Fibroblast of skin of scalp (primary cell): ENCODE measurements at places on chromosomes 1 and 21.

DNA sequence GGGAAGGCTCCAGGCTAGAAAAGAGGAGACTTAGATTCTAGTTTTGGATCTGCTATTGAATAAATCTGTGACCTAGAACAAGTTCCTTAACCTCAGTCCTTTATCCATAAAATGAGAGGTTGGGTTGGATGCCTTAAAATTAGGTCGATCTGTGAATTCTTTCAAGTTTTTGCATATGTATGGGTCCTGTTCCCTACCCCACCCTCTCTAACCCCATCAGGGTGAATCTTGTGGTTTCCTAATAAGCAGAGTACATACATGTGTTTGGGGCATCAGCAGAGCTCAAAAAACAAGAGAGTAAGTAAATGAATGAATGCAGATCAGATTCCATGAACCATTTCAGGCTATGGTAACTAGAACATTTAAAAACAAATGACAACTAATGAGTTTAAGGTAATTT is 6.2 kb downstream of the SPRR4 start:
- no peak for DNase-seq

GRCh38 chr1:220186752-220187151 is 85.5 kb downstream of the RAB3GAP2 start:
- no peak for DNase-seq

GRCh38 chr1:111332190-111332589 is 41.5 kb downstream of the CHIA start:
- DNase-seq, result no peak

GRCh38 chr1:66022904-66023620 is 230.4 kb downstream of the PDE4B start:
- DNase-seq, result peak; percentile 20

GRCh38 chr1:52145137-52145536 is 3.2 kb downstream of the ZFYVE9 start:
- DNase-seq, result no peak

- no peak for DNase-seq
These were observed 50.1 kb upstream of the KRTAP19-8 start for GRCh38 chr21:31088474-31088751.

DNA sequence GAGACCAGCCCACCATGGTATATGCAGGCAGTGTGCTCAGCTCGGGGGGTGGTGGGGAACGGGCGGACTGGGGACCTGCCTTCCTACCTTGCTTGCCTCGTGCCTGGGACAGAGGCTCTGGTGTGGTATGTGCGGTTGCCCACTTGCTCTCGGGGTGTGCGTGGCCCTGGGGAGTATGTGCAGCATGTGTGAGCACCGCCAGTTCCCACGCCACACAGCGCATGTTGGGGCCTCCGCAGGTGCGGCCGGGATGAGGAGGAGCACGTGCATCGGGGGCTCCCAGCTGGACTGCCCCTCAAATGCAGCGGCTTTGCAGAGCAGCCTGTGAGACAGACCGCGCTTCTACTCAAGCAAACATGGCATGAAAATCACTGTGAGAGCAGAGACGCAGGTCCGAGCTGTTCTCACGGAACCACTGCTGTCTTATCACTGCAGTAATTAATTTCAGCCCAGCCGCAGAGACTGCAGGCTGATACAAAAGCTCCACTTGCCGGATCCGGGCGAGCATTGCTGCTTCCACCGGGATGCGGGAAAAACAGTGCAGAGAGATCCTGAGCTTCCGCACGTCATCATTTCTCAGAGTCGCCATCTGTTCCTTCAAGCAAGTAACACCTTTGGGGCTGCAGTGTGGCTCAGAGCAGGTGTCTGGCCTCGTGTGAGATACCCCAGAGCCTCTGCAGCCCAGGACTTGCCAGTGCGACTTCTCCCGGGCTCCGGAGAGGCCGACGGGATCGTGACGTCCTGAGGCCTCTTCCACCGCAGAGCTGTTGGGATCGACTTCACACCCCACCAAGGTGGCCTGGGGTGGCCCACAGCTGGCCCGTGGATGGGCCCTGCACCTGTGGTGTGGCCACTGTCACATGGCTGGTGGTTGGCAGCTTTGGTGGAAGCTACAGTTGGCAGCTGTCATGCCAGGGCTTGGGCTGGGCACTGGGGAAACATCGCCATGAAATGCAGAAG is 92.6 kb upstream of the ACTRT2 start:
- no peak for DNase-seq

DNA sequence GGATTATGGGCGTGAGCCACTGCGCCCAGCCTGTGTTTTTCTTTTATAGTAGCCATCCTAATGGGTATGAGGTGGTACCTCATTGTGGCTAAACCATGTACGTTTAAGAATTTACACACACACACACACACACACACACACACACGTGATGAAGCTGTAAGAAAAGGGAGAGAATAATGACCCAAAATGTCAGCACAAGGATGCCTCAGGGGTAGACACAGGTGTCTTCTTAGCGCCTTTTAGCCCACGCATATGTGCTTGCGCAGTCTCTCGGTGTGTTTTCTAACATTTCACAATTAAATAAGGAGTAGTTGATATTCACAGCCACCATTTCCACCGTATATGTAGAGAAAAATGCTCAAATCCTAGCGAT is 782 bp upstream of the PFKL start:
- DNase-seq, result peak; percentile 15

GRCh38 chr1:180672105-180672504 is 40.3 kb downstream of the XPR1 start:
- DNase-seq, result peak; percentile 52

- DNase-seq, result no peak
These were observed 150.9 kb upstream of the JUN start for GRCh38 chr1:58934706-58935105.

DNA sequence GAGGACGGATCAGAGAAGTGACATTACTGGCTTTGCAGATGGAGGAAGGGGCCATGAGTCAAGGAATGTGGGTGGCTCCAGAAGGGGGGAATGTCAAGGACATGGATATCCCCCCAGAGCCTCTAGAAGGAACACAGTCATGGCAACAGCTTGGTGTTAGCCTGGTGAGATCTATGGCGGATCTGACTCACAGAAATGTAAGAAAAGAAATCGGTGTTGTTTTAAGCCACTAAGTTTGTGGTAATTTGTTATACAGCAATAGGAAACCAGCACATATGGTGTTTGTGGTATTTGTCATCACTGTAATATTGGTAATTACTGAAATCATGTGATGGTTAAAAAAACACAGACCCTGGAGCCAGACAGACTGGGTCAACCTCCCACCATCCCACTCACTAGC is 236.2 kb downstream of the SETD4 start:
- peak; percentile 40 for DNase-seq

- no peak for DNase-seq
These were observed 104.5 kb upstream of the AJAP1 start for GRCh38 chr1:4549930-4550329.

DNA sequence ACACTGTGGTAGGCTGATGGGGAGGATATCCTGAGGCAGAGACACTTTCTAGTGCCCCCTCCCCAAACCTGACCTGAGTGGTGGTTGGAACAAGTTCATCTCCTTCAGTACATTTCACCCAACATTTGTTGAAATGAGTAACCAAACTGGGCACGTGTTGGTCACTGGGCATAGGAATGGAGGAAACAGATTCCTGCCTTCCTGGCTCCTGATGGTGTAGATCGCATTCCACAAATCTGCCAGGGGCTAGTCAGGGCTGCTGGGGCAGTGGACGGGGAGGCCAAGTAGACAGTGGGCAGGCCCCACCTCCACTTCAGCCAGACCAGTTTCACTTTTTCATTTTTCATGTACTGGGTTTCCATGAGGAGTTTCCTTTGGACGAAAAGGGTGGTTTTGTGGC is 16.5 kb upstream of the ALX3 start:
- no peak for DNase-seq

- DNase-seq, result no peak
These were observed 81.4 kb upstream of the TLR5 start for GRCh38 chr1:223224465-223224864.

DNA sequence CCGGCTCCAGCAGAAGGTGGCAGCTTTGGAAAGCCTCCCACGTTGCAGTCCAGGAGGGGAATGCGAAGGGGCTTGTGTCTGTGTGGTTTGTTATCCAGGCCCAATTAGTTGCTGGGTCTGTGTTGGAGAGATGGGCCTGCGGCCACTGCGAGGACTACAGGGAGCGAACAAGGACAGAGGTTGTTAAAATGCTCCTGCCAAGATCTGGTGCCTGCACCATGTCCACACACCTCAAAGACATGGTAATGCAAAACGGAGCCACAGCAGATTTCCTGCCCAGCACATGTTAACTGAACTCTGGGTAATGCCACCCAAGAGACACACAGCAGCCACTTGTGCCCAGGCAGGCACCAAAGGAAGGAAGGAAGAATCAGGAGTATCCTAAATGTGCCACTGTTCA is 18.6 kb downstream of the GRIK3 start:
- DNase-seq, result no peak

DNA sequence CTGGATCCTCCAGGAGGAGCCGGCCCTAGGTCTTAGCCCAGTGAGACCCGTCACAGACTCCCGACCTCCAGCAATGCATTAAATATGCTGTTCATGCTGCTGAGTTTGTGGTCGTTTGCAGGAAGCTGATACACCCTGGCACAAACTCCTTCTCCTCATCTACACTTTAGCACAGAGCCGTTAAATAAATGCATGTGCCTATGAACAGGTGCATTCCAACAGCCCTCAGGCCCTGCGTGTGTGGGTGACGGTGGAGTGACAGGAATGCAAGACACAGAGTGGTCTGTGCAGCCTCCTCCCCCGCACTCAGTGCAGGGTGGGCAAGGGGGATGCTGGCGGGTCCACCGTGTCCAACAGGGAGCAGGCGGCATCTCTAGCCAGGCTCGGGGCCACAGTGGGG is 106.6 kb upstream of the TMPRSS2 start:
- no peak for DNase-seq

GRCh38 chr1:84862810-84863251 is 30.2 kb downstream of the LPAR3 start:
- no peak for DNase-seq
